ENCODE measurements at places on chromosomes 13 and 19.

GRCh38 chr19:37803249-37803840 lies 24.0 kb upstream of the ZNF573 start:
- no peak for DNase-seq

DNA sequence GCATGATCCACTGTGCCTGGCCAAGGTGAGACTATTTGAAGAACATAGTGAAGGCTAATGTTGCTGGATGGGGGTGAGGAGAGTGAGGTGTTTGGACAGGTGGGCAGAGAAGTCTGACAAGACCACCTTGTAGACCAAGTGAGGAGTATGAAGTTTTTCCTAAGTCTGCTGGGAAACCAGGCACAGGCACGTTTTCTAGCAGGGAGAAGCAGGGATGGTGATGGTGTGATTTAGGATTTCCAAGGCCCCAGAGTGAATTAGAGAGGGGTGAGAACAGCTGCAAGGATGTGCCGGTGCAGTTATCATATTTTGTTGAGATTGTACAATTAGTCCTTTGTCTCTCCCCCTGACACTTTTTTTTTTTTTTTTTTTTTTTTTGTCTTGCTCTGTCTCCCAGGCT lies 5.6 kb upstream of the PKN1 start:
- no peak for DNase-seq

DNA sequence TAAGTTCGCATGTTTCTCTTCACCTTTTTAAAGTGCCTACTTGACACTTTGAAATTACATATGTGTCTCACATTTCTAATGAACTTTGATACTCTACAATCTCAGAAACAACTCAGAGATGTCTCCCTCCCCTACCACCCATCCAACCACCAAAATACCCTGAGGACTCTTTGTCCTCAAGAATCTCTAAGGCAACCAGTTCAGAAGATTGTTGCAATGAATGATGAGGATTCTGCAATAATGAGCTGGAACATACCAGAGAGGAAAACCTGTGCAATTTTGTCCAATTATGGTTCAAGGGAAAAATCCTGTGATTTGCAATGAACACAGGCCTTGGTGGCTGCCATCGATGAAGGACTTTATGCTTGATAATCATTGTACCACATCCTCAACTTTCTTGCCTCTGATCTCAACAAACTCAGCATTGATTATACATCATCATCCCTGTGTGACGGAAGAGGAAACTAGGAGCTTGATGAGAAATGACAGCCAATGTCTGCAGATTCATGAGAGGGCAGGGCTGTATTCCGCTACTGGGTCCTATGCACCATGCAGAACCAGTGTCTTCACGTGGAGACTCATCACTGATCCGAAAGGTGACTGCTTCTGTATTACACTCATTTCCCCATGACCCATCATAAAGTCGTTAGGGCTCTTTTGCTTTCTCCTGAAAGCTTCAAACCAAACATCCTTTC lies 1.1 kb downstream of the FPR1 start:
- DNase-seq = no peak

GRCh38 chr13:73338389-73338788 lies 279.6 kb downstream of the KLF5 start:
- no peak for DNase-seq

GRCh38 chr13:98092888-98093287 lies 50.0 kb upstream of the FARP1 start:
- DNase-seq = no peak

- DNase-seq = no peak
Measured at GRCh38 chr13:79317856-79318255, 88.2 kb downstream of the RBM26 start.

DNA sequence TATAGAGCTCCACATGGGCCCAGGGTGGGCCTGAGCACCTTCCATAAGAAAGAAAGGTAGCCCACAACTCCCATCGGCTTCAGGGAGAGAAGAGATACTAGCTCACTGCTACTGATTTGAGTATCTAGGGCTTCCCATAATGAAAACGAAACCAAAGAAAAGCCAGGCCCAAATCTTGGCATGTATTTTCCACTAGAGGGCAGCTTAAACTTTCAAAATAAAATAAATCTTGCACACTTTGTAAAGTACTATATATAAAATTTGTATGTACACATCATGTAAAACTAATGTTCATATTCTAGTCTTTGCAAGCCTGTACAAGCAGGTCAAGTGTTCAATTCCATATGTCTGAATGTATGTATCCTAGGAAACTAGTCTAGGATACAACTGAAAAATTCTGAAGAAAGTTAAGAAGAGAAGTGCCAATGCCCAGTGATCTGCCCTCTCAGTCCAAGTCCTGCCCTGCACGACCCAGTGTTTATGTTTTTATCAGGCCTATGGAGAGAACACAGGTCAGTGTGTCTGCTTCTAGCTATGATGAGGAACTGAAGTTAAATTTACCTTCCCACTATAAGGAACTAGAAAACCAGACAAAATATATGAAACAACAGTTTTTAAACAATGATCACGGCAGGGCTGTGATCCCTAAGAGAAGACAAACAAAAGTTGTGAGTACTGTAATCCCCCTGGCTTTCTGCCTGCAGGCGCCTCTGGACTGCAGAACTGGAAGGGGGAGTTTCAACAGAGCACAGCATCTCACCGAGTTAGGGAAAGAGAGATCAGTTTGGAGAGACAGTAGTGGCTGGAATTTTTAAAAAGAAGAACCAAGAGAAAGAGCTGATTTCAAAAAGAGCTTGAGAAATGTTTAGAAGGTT lies 475.7 kb downstream of the UQCRFS1 start:
- DNase-seq = no peak

DNA sequence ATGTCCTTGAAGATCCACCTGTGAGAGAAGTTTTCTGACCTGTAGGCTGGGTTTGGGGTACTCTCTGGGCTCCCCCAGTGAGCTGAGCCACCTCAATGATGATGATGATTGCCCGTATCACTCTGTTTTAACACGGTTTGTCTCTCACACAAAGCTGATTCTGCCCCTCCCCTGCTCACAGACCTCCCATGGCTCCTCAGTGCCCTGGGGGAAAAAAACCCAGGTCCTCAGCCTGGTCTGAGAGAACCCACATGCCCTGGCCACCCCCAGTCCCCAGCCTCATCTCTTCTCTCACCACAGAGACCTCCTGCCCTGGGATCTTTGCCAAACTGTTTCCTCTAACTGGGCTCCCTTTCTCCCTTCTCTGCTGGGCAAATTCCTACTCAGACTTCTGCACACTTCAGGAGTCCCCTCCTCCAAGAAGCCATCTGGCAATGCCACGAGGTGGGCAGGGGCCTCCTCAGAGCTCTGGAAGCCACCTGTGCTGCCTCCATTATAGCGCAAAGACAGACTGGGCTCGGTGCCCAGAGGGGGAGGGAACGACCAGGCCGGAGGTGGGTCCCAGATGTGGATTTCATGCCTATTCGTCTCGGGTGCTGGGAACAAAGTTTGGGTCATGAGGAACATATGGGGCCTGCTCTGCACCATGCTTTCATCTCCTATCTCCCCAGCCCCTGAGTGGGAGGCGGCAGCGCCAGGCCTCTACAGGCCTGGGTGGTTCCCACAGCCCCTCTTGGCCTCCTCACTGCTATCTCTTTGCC lies 8.5 kb upstream of the CA11 start:
- DNase-seq = no peak

- no peak for DNase-seq
Measured at GRCh38 chr13:98918771-98919170, 59.1 kb downstream of the DOCK9 start.
